ENCODE measurements at places on chromosomes 5 and 9.

DNA sequence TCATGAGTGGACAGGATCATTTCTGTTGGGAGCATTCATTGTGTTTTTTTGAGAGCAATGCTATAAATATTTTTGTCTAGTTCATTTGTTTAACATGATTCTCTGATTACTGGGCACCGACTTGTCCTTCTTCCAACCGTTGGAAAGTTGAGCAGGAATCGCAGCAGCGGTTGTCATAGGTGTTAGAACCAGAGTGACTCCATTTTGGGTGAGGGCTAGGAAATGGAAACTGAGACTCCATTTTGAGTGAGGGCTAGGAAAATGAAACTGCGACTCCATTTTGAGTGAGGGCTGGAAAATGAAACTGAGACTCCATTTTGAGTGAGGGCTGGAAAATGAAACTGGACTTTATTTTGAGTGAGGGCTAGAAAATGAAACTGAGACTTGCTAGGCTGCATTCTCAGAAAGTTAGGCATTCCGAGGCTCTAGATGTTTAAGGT is 100.6 kb downstream of the ICE1 start:
- DNase-seq: peak; percentile 53

DNA sequence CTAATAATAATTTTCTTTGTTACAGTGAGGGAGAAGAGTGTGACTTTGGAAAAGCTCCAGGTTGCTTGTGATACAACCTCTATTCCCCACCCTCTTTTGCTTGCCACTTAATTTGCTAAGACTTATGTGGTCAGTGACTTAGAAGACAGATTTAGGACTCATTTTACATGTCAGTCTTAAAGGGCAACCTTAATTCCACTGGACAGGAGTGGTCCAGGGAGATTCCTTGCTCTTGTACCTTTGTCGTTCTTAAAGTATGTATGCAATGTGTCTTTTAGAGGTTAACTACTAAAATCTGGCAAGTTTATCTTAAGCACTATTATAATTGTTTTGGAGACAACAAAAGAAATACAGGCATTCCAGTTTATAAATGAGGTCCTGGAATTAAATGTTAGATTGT is 20.0 kb downstream of the SLC30A5 start:
- DNase-seq: no peak

- DNase-seq: no peak
Measured at GRCh38 chr9:71984831-71985281, 73.4 kb downstream of the C9orf85 start.

- DNase-seq: no peak
Measured at GRCh38 chr5:58024151-58024550, 435.7 kb downstream of the PLK2 start.

DNA sequence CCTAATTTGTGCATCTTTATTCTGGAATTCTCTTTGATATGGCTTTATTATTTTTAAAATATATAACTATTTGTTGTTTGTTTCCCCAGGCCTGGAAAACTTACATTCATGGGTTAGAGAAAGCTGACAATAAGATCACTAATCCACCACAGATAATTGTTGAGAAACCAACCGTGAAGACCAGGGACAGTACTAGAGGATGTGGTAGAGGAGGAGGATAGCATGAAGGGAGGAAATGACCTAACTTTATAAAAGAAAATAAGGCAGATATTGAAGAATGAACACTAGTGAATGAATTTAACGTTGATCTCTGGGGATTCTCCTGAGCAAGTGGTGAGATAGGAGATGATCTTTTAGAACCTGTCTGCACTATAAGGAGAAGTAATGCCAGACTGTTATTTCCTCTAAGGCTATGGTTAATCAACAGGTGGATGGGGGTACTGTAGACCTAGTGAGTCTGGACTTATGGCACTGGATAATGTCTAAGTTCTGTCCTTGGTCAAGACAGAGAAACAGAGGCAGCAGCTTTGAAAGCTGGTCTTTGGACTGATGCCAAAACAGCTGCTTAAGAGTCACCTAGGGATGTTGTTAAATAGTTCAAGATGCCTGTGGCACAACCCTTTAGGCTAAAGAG is 52.4 kb downstream of the NREP start:
- DNase-seq: no peak
